ENCODE measurements at places on chromosomes 2 and 18.

- DNase-seq = peak; percentile 12
Observed at GRCh38 chr2:127448526-127448925, 30.3 kb downstream of the PROC start.

GRCh38 chr2:37489041-37489456, 144.6 kb downstream of the QPCT start:
- DNase-seq = peak; percentile 18

GRCh38 chr2:189683348-189683747, 8.9 kb downstream of the ANKAR start:
- DNase-seq = no peak

DNA sequence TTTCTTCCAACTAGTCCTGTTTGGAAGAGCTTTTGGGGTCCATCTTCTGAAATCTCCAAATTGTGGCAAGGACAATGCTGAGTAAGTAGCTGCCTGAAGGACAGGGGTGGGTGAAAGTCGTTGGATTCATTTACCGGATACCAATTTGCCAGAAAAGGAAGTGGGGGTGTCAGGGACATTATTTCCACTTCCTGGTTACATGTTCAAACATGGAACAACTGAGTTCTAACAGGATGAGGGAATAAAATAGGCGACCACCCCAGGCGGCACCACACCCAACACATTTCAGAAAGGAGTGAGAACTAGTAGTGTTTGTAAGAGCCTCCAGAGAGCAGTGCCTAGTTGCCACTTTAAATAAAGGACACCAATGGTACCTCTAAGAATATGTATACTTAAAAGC, 158.6 kb upstream of the SERTAD2 start:
- no peak for DNase-seq

DNA sequence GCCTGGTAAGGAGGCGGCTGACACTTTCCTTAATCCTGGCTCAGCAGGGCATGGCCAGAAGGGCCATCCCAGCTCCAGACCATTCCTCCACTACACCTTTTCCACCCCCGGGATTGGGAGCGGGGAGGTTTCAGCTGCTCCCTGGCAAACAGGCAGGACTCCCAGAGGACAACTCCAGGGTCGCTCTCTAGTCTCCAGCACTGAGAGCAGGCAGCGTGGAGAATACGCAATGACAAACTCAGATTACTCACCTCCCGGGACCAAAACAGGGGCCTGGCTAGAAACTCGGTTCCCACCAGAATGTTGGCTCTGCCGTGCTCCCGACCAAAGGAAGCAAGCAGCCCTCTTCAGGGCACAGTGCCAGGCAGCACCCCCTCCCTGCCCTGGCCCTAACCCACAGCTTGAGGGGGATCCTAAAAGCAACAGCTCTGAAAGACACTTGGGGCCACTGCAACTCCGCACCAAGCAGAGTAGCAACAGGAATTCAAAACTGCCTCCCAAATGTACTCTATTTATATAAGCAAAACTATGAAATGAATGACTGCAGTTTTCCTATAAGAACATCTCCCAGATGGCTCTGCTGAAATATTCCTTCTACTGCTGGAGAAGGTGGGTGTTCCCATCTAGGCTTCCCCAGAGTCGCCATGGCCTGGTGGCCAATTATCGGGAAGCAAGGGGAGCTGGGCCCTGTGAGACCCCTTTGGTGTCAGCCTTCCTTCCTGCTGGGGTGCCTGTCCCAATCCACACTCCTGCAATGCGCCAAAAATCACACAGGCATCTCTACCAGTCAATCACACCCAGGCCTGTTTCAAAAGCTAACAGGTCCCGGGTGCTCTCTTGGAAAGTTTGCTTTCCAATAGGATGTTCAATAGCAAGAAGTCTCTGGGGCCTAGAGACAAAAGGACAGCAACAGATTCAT, 61.2 kb upstream of the POMC start:
- DNase-seq = no peak

GRCh38 chr2:238722883-238723282, 125.0 kb upstream of the TWIST2 start:
- no peak for DNase-seq

- DNase-seq = peak; percentile 92
Observed at GRCh38 chr2:37829202-37829601, 95.9 kb upstream of the RMDN2 start.

All from fibroblast of gingiva (primary cell).